CD4-positive, alpha-beta T cell treated with Interleukin-21 for 1 hour (primary cell): ENCODE measurements at places on chromosomes 2 and 18.

DNA sequence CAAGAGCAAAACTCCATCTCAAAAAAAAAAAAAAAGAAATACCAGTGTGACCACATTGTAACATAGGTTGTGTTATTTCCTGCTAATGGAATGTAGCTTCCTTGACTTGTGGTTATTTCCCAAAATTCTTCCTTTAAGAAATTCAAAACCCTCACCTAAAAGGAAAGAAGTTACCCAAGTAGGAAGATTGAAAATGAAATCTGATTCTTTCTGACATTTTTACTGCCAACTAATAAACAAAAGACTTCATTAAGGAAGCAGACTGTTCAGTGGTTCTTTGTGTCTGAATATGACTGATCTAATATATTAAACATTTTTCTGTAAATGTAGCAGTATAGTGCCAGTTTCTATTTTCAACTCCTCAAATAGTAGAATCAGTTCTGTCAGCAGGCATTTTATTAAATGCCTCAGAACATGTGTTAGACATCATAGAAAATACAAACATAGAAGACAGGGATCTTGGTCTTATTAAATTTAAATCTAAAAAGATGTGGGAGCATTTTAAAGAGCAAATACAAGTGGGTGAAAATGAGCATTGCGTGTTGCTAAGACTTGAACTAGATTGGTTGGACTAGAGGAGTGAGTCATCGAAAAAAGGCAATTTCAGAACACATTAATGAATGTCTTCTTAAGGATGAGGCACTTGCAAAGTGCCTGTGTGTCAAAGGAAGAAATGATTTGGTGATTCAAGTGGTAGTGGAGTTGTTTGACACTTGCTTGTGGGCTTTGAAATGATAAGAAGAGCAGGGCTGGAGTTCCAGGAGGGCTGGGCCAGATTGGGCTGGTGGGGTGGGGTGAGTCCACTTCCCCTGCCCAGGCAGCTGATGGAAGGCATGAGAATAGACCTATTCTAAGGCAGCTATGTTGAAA lies 53.4 kb downstream of the PKP4 start:
- no peak for DNase-seq

- DNase-seq: no peak
Observed at GRCh38 chr2:222307978-222308730, 9.4 kb upstream of the PAX3 start.

GRCh38 chr18:41372046-41372665 lies 582.9 kb upstream of the PIK3C3 start:
- no peak for DNase-seq

DNA sequence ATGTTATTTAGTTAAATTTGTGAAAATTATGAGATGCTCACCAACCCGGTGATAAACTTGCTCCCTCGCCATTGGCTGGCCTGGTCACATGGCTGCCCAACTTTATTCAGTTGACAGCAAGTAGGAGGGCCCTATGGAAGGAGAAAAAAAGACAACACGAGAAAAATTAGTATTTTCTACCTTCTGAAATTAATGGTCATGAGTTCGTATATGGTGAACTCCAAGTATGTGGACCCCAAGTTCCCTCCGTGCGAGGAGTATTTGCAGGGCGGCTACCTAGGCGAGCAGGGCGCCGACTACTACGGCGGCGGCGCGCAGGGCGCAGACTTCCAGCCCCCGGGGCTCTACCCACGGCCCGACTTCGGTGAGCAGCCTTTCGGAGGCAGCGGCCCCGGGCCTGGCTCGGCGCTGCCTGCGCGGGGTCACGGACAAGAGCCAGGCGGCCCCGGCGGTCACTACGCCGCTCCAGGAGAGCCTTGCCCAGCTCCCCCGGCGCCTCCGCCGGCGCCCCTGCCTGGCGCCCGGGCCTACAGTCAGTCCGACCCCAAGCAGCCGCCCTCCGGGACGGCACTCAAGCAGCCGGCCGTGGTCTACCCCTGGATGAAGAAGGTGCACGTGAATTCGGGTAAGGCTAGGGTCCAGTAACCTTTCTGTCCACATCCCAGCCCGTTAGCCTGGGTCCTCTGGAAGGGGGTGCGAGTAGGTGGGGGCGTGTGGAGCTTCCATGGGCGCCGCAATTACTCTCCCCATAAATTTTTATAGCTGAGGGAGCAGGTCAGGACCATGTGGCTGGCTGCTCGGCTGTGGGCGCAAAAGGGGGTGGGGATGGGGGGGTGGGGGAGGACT lies at the start of gene HOXD4:
HOXD4 (plus strand) TSS at position 109 of the 846 bp plus-strand sequence; CDS start at position 193, 84 bp downstream.
- no peak for DNase-seq

DNA sequence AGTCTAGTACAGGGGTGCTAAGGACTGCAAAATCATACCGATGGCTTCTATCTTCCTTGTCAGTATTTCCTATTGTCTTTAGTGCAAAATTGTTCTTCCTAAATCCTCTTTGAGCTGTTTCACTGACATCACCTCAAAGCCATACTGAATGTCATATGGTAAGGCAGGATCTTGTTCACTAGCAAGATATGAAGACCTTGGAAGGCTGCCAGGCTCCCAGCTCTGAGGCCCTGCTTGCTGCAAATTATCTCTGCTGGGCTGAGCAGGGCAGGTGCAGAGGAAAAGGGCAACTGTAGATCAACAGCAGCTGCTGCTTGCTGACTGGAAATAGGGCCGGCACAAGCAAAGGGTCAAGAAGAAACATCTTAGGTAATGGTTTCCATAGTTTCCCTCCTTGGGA lies 58.2 kb downstream of the PMAIP1 start:
- no peak for DNase-seq

DNA sequence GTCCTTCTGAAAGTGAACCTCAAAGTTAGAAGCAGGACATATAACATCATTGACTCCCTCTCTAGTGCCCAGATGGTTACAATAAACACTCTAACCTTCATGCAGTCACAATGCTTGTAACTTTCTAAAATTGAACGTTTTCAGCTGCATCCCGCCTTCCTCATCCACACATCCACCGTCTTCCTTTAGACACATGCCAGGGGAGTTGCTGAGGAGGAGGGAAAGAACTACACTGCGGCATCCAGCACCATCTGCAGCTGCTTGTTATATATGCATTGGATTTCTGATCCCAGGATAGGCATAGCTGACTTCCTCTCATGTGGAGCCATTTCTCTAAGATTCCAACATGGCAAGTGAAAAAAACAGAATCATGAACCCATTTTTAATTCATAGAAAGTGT lies 96.8 kb downstream of the FBXO15 start:
- no peak for DNase-seq

- DNase-seq: no peak
Observed at GRCh38 chr2:200613692-200614091, 27.9 kb downstream of the AOX1 start.

GRCh38 chr2:98607741-98608115 lies 584 bp downstream of the COA5 start:
- no peak for DNase-seq

GRCh38 chr18:60044290-60045006 lies 144.7 kb downstream of the PMAIP1 start:
- DNase-seq: no peak

DNA sequence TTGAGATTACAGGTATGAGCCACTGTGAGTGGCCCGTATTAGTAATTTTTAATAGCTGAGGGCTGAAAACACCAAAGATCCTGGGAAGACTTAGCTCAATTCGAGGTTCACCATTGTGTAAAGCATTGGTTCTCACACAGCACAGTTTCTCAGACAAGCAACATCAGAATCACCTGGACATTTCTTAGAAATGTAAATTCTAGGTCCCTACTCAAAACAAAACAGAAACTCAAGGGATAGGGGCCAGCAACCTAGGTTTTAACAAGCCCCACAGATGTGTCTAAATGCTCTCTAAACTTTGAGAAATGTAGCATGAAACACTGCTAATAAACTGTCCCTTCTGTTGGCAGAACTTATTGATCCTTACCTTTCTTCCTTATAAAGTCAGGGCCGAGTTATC lies 681.2 kb downstream of the RNF144A start:
- DNase-seq: no peak

DNA sequence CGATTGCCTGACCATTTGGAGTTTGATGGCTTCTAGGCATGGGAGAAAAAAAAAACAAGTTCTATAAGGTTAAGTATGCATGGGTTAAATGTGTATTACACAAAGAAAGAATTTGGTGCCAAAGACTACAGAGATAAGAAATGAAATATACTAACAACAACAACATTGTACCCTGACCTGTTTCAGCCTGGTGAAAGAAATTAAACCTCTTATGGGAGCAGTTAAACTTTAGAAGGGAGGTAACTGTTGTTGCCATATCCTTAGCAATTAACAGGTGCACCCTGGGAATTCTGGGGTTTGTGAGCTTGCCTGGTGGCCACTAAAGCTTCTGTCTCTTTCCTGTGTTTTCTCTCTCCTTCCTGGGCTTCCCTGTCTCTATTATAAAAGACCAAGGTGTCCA lies 6.5 kb upstream of the IFIH1 start:
- DNase-seq: no peak

- DNase-seq: no peak
Observed at GRCh38 chr2:108414256-108414876, 34.6 kb upstream of the GCC2 start.

- DNase-seq: no peak
Observed at GRCh38 chr2:160381425-160381951, 112.1 kb downstream of the RBMS1 start.
